ENCODE measurements at places on chromosomes 5 and 9.

DNA sequence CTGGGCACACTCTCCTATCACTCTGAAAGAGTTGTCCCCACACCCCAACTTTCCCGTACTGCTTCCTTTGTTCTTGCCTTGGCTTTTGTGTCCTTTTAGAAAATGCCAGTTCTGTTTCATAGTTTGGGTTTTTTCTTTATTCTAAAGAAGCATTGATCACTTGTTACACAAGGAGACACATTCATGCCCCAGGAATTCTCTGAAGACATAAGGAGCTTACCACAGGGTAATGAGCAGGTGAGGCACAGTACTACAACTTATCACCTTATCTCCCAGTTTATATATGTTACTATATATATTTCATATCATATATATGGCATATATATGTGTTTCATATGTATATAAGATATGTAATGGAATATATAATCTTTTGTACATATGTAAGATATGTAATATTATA is 6.5 kb upstream of the SSBP2 start:
- no peak for DNase-seq
- no peak overlapping the region for H3K27ac ChIP-seq
- peaks cover 6% of the 10 kb centered on the region for H3K27me3 ChIP-seq
- H3K4me3 ChIP-seq: no peak overlapping the region
- peaks cover 19% of the 10 kb centered on the region for H3K4me1 ChIP-seq

DNA sequence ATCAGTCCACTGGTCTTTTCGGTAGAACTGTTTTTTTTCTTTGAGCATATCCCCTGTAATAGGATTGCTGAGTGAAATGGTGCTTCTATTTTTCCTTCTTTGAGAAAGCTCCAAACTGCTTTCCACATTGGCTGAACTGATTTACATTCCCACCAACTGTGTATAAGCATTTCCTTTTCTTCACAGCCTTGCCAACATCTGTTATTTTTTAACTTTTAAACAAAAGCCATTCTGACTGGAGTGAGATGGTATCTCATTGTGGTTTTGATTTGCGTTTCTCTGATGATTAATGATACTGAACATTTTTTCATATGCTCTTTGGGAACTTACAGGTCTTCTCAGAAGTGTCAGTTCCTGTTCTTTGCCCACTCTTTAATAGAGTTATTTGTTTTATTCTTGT is 764.7 kb downstream of the MTRR start:
- no peak overlapping the region for H3K27ac ChIP-seq
- no peaks in the 10 kb centered on the region for H3K36me3 ChIP-seq
- no peak for DNase-seq
- H3K4me3 ChIP-seq: no peak overlapping the region
- H3K4me1 ChIP-seq: no peaks in the 10 kb centered on the region
- H3K27me3 ChIP-seq: no peaks in the 10 kb centered on the region

DNA sequence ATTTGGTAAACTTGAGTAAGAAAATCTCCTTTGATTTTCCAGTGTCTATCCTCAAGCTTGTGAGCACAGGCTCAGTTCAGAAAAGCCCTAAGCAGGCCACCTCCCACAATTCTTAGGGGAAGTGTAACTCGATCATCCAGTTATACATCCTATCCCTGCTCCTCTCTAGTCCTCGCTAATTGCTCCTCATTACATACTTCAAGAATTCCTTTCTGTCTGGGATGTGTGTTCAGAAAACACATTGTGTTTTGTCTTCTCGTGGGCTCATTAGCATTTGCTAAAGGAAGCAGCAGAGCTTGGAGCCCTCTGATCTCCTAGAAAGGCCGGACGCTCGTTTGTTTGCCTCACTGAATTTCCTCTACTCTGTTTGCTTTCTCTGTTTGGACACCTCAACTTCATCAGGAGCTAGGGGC is 268.2 kb upstream of the RFX3 start:
- H3K27me3 ChIP-seq: no peaks in the 10 kb centered on the region
- no peak overlapping the region for H3K27ac ChIP-seq

- no peak overlapping the region for H3K27ac ChIP-seq
- no peak overlapping the region for H3K4me3 ChIP-seq
- H3K27me3 ChIP-seq: no peaks in the 10 kb centered on the region
- no peak for DNase-seq
- H3K4me1 ChIP-seq: no peaks in the 10 kb centered on the region
These were observed 455.2 kb downstream of the DTWD2 start for GRCh38 chr5:118533156-118533555.

DNA sequence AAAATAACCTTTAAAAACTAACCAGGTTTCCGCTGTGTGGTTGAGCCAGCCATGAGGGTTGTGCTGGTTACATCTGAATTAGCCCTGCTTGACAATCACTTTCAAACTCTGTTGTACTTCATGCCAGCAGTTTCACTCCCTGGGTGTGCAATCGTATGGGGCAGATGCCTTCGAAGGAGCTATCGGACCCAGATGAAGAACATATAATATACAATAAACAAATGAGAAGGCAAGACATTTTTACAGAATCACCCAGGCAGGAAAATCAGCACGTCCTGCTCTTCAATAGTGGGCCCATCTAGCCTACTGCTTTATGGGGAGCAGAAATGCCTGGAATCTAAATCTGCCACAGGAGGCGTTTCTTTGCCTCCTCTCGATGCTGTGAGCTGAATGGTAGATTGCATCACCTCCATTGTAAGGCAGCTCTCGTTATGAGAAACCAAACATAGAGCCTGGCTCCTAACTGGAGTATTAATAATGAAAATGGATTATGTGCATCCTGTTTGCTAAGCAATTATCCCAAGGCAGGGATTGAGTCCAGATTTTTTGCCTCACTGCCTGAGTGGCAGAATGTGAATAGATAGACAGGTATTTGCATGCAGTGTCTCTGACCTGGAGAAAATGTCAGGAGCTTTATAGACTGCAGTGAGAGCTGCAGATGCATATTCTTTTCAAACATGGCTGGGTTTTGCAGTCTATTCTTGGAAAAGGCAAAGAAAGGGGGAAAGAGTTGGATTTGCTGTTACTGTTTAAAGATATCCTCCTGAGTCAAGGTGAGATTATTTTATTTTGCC is 143.3 kb upstream of the SMARCA2 start:
- H3K36me3 ChIP-seq: no peaks in the 10 kb centered on the region
- H3K4me1 ChIP-seq: peaks cover 10% of the 10 kb centered on the region
- no peak overlapping the region for H3K4me3 ChIP-seq

GRCh38 chr5:5384660-5385330 is 37.7 kb upstream of the ICE1 start:
- no peaks in the 10 kb centered on the region for H3K27me3 ChIP-seq
- H3K27ac ChIP-seq: no peak overlapping the region
- no peaks in the 10 kb centered on the region for H3K36me3 ChIP-seq
- no peaks in the 10 kb centered on the region for H3K4me1 ChIP-seq
- no peak overlapping the region for H3K4me3 ChIP-seq

GRCh38 chr9:109335929-109336328 is 15.1 kb upstream of the EPB41L4B start:
- no peak for DNase-seq
- no peaks in the 10 kb centered on the region for H3K36me3 ChIP-seq
- no peaks in the 10 kb centered on the region for H3K4me1 ChIP-seq
- no peak overlapping the region for H3K4me3 ChIP-seq

- peaks cover 4% of the 10 kb centered on the region for H3K36me3 ChIP-seq
- no peaks in the 10 kb centered on the region for H3K4me1 ChIP-seq
- no peak overlapping the region for H3K27ac ChIP-seq
- H3K27me3 ChIP-seq: no peaks in the 10 kb centered on the region
- H3K4me3 ChIP-seq: no peak overlapping the region
These were observed 39.6 kb downstream of the TJP2 start for GRCh38 chr9:69213647-69214046.

GRCh38 chr5:33281431-33281843 is 159.3 kb upstream of the TARS1 start:
- H3K4me3 ChIP-seq: no peak overlapping the region
- H3K36me3 ChIP-seq: no peaks in the 10 kb centered on the region
- H3K4me1 ChIP-seq: no peaks in the 10 kb centered on the region
- no peak for DNase-seq
- H3K27me3 ChIP-seq: no peaks in the 10 kb centered on the region

DNA sequence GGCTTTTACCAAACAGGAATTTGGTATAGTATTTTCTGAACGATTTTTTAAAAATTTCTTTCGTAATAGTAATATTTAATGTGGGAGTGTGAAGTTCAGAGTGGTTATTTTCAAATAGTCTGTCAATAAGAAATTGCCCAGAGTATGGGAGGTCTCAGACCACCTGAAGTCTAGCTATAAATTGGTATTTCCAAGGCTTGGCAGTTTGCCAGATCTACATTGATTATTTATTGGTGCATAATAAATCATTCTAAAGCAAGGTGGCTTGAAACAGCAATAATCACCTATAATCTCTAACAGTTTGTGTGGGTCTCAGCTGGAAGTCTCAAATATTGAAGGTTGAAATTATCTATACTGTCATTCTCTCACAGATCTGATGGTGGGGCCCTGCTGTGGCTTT is 118.5 kb downstream of the PRR16 start:
- H3K27ac ChIP-seq: no peak overlapping the region
- no peaks in the 10 kb centered on the region for H3K36me3 ChIP-seq
- no peak overlapping the region for H3K4me3 ChIP-seq
- H3K4me1 ChIP-seq: no peaks in the 10 kb centered on the region
- H3K27me3 ChIP-seq: no peaks in the 10 kb centered on the region

DNA sequence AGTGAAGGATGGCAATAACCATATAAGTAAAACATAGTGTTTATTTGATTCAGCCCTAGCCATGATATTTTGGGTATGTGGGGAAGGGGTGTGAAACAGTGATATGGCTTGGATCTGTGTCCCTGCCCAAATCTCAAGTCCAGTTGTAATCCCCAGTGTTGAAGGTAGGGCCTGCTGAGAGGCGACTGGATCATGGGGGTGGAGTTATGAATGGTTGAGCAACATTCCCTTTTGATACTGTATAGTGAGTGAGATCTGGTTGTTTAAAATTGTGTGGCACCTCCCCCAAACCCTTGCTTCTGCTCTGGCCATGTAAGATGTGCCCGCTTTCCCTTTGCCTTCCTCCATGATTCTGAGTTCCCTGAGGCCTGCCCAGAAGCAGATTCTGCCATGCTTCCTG is 1804.6 kb downstream of the MAT2B start:
- no peak overlapping the region for H3K27ac ChIP-seq
- H3K27me3 ChIP-seq: no peaks in the 10 kb centered on the region
- H3K36me3 ChIP-seq: no peaks in the 10 kb centered on the region
- no peaks in the 10 kb centered on the region for H3K4me1 ChIP-seq
- H3K4me3 ChIP-seq: no peak overlapping the region
